ENCODE measurements at places on chromosomes 13 and 19.

DNA sequence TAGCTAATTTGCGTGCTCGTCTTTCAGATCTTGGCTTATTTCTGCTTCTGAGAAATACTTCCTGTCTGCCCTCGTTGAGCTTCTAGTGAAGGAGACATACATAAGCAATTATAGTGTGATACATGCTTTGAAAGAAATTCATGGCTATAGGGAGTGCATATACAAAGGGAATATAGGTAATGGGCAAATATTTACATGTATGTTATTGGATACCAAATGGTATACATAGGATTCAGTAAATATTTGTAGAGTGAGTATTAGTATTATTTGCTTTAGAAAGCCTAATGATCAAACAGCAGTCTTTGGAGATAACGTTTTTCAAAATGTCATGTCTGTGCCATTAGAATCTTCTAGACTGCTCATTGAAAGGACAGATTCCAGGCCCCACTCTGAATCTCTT lies 5.2 kb downstream of the BRCA2 start:
- DNase-seq, result no peak

DNA sequence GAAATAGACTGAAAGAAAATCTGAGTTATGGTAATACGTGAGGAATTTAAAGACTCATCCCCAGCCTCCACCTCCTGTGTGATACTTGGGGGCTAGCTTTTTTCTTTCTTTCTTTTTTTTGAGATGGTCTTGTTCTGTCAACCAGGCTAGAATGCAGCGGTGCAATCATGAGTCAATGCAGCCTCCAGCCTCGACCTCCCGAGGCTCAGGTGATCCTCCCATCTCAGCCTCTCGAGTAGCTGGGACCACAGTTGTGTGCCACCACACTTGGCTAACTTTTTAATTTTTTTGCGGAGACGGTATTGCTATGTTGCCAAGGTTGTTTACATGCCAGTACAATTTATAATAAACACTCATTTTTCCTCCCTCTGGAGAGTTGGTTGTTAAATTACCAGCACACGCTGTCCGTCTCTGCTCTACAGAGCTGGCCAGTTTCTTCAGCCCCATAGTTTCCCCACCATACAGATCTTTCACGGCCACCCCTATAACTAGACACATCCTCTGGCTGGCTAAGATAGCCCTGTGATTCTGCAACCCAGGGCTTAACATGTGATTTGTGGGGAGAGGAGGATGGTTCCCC lies 4.8 kb downstream of the TNFSF9 start:
- DNase-seq, result no peak

DNA sequence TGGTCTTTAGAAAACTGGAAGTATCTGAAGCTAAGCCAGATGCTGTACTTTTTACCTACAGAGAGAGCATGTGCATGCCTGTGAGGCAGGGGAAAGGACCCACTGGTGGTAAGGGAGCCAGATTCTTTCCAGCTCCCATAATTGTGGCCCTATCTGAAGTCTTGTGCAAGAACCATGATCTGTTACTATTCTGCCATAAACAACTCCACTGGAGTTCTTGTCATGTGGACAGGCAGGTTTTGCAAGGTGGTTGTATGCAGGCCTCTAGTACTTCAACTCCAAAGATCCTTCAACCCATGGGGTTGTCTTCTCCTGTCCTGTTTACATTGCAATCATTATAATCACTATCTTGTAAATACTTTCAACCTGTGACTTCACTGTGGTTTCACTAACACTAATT lies 14.1 kb downstream of the PROSER1 start:
- no peak for DNase-seq

DNA sequence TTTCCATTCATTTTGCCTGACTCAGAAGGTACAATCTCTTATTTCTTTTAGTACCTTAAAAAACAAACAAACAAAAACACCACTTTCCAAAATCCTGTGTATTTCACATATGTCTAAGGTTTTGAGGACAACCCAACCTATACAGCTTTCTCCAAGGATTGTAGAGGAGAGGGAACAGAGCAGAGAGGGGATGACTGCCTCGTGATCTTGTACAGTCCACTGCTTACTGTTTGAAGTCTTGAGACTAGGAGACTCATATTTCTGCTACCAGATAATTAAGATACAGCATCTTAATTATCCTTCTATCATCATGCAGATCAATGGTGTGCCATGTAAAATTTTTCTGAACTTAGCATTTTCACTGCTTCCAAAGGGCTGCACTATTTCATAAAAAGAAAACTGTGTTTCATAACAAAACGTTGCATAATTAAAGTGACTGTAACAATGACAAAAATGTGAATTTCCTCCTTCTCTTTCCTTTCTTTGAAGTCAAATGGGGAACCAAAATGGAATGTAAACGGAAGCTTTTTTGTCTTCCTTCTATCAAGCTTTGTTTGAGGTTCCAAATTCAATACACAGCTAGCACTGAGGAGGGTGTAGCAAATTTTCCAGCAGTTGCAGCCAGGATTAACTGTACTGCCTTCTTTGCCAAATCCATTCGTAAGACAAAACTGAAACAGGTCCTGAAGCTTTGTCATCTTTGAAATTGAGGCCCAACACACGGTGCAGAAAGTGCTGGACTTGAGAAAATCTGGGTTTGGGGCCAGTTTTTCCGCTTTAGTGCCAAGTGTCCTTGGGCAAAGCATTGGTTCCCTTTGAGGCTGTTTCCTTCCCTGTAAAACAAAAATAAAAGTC lies 34.9 kb upstream of the RCBTB2 start:
- DNase-seq, result no peak

DNA sequence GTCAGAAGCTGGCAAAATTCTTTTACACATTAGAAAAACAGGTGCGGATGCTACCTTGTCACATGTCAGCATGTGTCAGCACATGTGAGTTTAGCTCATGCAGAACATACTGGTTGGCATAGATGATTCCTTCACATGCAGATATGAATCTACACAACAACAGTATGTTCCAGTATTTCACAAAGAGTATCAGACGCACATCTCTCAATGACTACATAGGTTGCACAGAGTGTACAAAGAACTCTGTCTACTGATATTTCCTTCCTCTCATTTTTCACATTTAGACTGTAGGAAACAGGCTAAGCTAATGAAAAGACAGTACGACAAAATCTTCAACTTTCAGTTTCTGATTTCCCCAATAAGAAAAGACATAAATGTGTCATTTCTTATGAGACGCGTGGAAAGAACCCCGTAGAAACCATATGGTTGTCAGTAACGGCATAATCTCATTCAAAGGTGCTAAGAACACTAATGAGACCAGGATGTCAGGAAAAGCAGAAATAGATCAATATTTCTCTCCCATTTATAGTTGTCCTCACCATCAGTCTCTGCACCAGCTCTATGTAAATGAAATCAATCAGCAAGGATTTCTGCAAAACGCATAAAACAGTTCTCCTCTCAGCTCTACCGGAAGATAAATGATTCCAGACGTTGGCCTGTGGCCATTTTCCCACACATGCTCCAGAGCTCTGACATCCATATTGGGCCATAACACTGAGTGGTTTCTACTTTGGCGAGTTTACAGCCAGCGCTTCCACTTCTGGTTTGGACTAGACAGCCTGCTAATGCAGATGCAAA lies 81.2 kb downstream of the STARD13 start:
- DNase-seq, result no peak

GRCh38 chr13:114073881-114074612 lies 58.4 kb downstream of the RASA3 start:
- no peak for DNase-seq

DNA sequence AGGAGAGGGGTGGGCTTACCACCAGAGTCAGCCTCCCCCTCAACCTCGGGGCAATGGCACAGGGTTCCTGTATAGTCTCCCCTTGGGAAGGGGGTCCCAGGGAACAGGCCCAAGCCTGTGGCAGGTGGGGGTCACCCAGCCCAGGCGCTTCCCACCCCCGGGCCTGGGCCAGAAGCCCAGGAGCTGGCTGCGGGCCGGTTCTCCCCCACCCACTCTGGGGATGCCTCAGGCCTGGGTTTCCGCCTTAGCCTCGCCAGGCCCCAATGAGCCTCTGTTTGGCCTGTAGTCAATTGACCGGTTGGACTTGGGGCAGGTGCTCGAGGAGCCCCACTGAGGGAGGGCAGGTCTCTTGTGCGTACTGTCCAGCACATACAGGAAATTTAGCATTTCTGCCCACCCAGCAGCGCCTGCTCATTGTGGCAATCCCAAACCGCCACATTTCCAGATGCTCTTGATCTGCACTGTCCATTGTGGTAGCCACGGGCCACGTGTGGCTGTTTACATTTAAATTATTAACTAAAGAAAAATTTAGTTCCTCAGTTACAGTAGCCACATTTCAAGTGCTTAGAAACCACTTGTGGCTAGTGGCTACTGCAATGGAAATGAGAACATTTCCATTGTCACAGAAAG lies 9.9 kb downstream of the LYL1 start:
- DNase-seq, result no peak

- no peak for DNase-seq
Measured at GRCh38 chr13:52848455-52849195, at the start of gene PCDH8. TSS of gene PCDH8 (minus strand) at chr13:52848640. CDS start at chr13:52848436, 204 bp downstream.

GRCh38 chr19:19900139-19900728 lies 512 bp upstream of the ZNF93 start:
- DNase-seq, result peak; percentile 3

GRCh38 chr19:34261334-34262109 lies 7.2 kb downstream of the GARRE1 start:
- no peak for DNase-seq

Measured in GM20000 (cell line).